CD4-positive, alpha-beta memory T cell (primary cell): ENCODE measurements at places on chromosomes 6 and 20.

DNA sequence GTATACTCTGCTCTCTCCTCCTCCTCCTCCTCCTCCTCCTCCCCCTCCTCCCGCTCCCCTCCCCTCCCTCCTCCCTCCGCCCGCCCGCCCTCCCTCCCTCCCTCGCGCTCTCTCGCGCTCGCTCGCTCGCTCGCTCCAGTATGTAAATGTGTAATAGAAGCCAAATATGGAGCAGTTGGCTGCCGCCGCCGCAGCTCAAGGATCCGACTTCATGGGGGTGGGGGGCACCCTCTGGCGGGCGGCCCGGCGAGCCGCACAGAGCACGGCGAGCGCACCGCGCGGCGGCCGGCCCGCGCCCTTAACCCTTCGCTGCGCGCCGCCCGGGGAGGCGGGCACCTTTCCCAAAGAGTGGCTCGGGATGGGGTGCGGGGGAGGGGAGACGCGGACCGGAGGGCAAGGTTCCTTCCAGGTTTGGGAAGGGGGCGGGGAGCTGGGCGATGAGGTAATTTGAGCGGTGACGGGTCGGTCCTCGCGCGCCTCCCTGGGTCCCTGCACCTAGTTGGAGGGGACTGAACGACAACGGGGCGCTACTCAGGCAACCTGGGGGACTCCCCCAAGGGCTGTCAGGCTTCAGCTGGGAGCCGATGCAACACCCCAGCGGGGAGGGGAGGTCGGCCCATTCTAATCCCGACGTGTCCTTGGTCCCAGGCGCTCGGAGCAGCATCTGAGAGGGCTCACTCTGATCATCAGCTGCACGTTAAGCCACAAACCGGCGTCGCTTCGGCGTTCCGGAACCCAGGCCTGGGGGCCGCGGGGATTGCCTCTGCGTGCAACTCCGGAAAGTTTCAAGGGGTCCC is 409 bp upstream of the ATXN1 start:
- peak; percentile 87 for DNase-seq

DNA sequence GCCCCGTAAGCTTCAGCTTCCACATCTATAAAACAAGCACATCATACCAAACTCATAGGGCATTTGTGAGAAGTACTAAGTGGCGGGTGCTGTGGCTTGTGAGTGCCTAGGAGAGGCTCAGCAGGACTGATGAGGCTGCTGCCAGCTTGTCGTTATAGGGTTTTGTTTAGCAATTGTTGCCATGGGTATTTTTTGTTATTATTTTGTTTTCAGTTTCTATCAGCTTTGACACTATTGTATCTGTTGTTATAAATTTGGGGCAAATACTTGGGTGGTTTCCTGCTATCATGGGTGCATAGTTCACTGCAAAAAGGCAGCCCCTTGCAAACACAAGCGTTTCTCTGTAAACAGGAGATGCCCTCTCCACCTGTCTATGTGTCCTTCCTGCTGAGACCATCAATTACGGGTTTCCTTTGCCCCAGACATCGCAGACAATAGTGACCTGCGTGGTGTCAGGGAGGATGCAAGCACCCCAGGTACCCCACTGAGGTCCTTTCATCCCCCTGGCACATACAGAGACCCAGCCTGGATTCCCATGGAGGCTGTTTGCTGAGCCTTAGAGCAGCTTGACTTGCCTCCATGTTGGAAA is 3.1 kb upstream of the CCDC167 start:
- peak; percentile 91 for DNase-seq

- no peak for DNase-seq
These were observed 11.6 kb downstream of the NOTCH4 start for GRCh38 chr6:32212076-32212760.

- no peak for DNase-seq
These were observed 54.3 kb downstream of the SLC23A2 start for GRCh38 chr20:4946986-4947385.

- peak; percentile 36 for DNase-seq
These were observed 47.5 kb downstream of the DSTN start for GRCh38 chr20:17617212-17617867.

DNA sequence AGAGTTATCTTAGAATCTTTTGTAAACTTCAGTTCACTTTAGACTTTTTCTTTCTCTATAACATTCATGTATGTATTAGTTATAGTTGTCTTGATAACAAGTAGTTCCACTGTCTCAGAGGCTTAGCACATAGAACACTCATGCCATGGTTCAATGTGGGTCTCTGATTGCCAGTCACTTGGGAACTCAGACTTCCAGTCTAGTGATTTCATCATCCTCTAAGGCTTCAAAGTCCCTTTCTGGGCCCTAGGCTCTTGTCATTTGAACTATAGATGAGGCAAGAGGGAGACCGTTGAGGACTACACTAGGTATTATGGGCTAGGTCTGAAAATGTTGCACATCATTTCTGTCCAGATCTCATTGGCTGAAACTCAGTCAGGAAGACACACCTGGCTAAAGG is 8.4 kb upstream of the EEF1E1 start:
- DNase-seq, result no peak

DNA sequence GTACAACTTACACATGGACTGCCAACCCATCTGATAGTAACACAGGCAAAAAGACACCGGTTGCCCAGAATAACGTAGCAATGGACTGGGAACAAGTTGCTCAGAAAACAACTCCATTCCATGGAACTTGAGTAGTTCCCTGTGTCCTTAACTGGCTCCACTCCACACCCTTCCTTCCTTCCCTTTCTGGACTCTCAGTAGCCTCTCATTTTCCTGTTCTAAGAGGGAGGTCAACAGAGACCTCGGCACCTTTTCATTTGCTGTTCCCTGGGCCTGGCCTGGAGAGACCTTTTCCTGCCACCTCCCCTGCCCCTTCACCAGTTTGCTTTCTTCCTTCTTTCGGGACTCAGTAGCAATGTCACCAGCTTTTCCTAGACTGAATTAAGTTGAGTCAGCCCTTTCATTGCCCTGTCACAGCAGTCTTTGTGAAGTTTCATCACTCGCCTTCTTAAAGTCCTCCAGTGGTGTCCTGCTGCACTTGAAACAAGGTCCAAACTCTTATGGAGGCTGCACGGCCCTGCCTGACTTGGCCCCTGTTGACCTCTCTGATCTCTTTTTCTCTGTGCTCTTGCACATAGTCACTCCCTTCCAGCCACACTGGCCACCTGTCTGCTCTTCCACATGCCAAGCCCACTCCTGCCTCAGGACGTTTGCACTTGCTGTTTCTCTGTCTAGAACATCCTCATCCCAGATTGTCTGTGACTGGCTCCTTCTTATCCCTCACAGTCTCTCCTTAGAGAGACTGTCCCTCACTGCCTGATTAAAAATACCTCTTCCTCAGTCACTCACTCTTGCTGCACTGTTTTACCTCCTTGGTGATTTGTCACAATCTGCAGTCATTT is 90.8 kb downstream of the KCNB1 start:
- no peak for DNase-seq

- DNase-seq, result no peak
These were observed 99.8 kb downstream of the DACT2 start for GRCh38 chr6:168219804-168220203.

DNA sequence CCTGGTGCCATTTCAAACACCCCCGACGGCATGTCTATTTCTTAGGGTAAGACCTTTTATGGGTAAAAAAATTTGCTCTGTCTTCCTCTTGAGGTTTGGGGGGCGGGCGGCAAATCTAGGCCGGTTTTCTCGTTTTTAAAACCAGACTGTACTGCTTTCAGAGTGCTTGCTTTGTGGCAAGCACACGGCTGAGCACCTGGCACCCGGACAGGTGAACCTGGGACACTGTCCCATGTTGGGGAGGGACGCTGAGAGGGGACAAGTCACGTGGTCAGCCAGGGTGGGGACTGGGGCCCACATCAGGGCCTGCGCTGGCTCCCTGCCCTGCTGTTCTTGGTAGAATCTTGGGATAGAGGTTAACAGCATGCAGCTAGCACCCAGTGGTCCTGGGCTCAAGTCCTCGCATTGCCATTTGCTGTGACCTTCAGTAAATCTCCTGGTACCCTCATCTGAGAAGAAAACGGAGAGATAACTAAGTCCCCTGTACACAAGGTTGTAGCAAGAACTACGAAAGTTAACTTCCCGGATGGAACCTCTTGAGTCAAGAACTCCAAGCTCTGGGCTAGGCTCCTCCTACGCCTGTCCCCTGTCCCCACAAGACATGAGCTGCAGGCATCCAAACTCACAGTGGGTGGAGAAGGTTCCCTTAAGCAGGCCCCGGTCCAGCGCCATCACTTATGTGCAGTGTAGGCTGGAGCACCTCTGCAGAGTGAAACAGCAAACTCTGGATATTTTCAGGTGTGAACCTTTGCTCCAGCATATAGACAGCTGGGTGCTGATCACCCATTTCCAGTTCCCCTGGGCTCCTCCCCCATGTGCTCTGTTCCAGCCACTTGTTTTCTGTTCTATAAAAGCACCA is 41.7 kb downstream of the PMEPA1 start:
- no peak for DNase-seq

- no peak for DNase-seq
These were observed 32.8 kb upstream of the SCGN start for GRCh38 chr6:25619217-25619616.

DNA sequence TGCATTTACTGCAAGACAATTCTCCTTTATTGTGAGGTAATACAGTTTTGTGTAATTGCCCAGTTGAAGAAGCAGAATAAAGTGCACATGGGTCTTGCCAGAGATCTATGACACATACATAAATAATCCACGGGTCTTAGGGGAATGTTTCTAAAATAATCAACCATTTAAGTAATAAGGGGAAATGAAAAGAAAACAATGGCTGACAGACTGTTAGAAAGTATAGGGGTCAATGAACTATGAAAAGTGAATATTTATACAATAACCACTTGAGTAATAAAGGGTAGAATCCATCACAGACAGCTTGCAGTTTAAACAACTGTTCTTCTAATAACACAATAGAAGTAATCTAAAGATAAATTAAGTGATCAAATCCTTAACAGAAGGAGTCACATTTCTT is 477.2 kb downstream of the EYS start:
- DNase-seq, result no peak

DNA sequence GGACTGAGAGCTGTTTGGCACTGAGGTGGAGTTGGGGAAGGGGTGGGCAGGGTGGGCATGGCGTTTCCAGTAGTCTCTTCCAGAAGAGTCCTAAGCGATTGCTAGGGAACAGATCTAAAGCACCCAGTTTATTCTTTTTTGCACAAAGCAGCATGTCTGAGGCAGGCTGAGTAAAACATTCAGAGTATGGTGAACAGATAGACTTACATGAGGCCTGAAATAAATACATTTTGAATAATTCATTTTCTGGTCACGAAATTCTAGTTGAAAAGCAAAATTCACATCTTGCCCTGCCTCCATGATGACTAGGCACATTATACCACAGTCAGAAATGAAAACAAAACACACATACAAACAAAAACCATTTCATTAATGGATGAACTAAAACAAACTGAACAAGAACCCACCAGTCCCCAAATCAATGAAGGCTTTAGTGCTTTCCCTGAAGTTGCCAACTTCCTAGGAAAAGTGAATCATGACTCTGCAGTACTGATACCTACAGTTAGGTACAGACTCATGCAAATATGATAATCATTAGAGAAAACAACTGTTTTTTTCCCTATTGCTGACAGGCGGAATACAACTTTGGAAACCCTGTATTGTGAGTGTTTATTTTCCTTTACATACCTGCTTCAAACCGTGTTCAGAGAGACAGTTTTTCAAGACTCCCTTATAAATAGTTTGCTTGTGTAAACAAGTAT is 702.9 kb upstream of the POU3F2 start:
- DNase-seq, result no peak

DNA sequence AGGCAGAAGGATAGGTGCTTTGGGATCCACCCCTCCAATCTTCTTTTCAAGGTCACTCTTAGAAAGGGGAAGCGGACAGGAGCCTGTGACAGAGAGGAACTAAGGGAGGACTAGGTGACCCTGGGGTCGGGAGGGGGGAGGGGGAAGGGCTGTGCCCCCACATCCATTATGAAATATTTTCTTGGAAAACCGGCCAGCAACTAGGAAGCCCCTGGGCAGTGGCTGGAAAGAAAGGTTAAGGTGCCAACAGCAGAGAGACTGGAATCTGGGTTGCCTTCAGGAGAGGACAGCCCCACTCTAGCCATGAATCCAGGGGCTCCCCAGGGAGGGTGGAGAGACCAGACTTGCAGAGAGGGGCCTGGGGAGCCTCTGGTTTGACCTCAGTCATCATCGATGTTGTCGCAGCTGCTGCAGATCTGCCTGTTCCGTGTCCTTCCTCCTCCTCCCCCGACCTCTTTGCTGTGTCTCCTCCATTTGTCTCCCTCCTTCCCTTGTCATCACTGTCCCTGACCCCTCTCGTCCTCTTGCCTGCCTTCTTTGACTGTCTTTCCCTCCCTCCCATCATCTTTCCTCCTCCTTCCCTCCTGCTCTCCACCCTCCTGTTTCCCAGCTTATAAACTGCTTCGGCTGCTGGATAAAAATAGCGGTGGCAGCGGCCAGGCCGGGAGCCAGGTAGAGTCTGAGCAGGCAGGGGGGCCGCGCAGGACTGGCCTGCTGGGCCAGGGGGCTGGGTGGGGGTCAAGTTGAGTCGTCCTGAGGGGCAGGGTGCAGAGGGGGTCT is 3.2 kb downstream of the SLC29A1 start:
- no peak for DNase-seq

- no peak for DNase-seq
These were observed 369 bp upstream of the NSFL1C start for GRCh38 chr20:1467082-1467354.

- DNase-seq, result peak; percentile 43
These were observed 2.4 kb upstream of the GPX5 start for GRCh38 chr6:28523241-28523622.

GRCh38 chr6:56335726-56336125 is 88.3 kb upstream of the COL21A1 start:
- DNase-seq, result no peak

- no peak for DNase-seq
These were observed 598.6 kb downstream of the TBC1D32 start for GRCh38 chr6:120735641-120736040.

GRCh38 chr6:67501755-67502154 is 1133.3 kb upstream of the ADGRB3 start:
- no peak for DNase-seq

GRCh38 chr6:87574237-87574804 is 15.5 kb downstream of the RARS2 start:
- no peak for DNase-seq

DNA sequence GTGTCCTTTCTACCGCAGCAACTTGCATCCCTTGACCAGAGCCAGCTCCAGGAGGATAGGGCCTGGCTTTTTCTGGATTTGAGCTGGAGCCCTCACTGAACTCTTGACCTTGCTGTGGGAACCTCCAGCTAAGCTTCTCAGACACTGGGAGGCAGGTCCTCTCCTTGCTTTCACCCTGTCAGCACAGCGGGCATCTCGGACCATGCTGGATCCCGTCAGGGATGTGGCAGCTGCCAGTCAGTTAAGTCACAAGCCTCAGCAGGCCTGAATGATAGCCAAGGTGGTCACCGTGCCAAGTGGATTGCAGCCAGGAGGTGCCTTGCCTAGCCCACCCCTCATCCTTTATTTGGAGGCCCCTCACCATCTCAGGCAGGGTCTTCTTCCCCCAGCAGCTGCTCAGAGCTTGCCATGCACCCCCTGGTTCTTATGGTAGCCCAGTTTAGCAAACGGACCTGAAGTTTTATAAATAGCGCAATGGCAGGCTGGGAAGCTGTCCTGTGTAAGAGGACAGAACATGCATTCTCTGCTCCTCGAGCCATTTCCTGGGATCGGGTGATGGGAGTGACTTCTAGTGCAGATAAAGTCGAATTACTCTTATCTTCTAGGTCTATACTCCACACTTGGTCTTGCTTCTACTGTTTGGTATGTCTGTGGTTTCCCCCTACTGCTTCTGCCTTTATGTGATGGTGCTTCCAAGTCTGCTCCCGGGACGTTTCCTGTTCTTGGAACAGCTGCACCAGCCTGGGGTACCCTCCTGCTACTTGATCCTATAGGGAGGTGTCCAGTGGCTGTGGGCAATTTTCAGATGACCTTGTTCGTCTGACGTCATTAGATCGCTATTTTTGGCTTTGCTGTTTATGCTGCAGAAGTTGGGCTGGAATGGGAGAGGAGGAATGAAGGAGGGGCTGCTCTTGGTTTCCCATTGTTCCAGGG is 7.1 kb upstream of the MYLK2 start:
- no peak for DNase-seq
